ENCODE measurements at places on chromosomes 6 and 20.

DNA sequence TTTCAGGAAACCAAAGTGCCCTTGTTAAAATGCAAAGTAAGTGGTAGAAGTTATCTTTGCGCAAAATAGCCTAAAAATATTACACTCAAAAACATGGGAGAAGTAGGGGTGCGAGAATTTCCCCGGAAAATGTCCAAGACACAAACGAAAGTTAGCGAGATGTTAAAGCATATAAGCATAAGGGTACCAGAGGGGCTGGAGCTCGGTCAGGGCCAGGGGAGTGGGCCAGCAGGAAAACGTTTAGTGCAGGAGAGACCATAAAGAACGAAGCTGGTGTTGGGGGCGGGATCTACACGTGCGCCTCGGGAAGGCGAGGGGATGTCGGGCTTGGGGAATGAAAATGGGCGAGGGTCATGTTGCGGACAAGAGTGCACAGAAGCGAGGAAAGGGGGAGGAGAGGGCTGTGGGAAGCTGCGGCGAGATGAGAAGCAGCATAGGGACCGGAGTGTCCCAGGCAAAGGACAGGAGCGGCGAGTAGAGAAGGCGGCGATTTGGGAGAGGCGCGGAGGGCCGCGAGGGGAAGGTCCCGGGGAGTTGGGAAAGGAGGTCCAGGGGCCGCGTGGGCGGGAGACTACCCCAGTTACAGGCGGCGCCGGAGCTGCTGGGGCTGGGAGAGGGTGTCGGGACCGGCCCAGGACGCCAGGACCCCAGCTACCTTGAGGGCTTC is 600 bp downstream of the XPO5 start:
- DNase-seq = peak; percentile 49

GRCh38 chr20:3797592-3798372 is 1.7 kb downstream of the CDC25B start:
- DNase-seq = no peak

GRCh38 chr20:57964011-57964862 is 254.4 kb upstream of the PMEPA1 start:
- no peak for DNase-seq

- no peak for DNase-seq
These were observed 50.9 kb downstream of the KLHL31 start for GRCh38 chr6:53614676-53615075.

GRCh38 chr6:42428326-42429041 is 23.2 kb downstream of the TRERF1 start:
- DNase-seq = no peak

GRCh38 chr6:116476002-116476678 is 15.0 kb downstream of the CALHM6 start:
- no peak for DNase-seq

DNA sequence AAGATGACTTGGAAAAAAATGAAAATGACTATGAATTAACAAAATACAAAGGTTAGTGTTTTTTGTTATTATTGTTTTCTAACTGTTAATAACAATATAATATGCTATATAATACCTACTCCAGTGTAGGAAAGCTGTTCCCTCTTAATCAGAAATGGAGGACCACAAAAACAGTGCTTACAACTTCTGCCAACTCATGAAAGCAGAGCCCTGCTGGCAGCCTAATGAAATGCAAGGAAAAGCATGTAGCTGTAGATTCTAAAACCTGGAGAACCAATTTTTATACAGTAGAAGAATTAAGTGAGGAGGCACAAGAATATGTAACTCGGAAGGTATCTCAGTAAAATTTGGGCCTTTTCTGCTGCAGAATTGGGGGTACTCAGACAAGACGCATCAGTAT is 29.4 kb downstream of the PHIP start:
- peak; percentile 10 for DNase-seq

- no peak for DNase-seq
These were observed 167.1 kb upstream of the ATXN1 start for GRCh38 chr6:16928387-16928786.

DNA sequence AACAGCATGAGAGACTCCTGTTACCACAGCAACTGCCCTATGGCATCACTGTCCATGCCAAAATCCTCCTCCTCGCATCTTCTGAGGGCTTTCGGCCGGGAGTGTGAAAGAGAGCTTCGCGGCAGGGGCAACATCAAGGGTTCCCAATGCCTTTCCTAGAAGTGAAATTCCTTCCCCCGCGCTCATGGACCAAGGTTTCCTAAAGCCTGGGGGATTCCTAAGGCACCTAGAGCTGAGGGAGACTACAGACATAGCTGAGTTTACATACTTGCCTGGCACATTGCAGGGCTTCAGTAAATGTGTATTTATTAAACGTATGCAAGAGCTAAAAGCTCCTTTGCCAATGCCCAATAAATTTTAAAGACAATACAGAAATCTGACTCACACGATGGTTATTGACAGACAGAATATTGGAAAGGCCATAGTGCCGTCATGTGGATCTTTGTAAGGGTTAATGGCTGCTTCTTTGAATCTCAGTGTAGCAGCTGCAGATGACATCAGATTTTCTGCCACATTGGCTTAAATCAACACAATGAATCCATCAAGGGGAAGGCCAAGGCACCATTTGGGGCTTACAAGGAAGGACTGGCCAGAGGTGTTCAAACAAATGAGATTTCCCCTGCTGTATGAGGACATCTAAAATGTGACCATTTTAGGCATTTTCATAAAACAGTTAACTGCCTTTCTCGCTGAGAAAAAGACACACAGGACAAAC is 281.2 kb upstream of the JARID2 start:
- no peak for DNase-seq

GRCh38 chr6:30879684-30880427 is 4.5 kb upstream of the DDR1 start:
- DNase-seq = no peak

- DNase-seq = peak; percentile 12
These were observed 72.1 kb downstream of the AFDN start for GRCh38 chr6:167898673-167899311.

DNA sequence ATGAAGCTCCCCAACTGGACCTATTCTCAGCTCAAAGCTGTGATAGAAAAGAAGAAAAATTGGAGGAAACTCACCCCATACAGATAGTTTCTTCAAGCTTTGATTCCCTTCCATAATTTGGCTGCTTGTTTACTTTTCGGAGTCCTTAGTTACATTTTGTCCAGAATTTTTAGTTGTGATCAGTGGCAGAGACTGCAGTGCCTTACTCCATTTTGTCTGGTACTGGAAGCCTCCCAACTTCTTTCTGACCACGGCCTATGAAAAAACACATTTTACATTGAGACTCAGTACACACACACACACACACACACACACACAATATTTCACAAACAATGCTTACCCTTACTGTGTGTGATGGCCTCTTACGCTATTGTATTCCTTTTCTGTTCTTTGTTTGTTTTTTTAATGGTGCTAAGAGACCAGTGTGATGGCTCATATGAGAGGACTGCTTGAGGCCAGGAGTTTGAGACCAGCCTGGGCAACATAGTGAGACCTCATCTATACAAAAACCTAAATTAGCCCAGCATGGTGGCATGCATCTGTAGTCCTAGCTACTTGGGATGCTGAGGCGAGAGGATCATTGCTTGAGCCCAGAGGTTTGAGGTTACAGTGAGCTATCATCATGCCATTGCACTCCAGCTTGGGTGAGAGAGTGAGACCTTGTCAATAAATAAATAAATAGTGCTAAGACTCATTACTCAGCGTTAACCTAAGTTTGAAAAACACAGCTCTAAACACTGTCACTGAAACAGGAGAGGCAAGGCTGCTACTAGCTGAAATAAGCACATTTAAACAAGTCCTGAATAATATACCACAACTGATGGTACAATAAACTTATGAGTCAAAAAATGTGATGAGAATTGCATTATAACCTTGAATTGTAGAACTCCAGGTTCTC is 13.8 kb upstream of the RNF8 start:
- DNase-seq = no peak

- DNase-seq = no peak
These were observed 1045.4 kb upstream of the MAP3K7 start for GRCh38 chr6:91632308-91632707.

- no peak for DNase-seq
These were observed 160.9 kb downstream of the FRK start for GRCh38 chr6:115899730-115900282.

GRCh38 chr6:79377888-79378348 is 143.4 kb upstream of the HMGN3 start:
- no peak for DNase-seq

GRCh38 chr20:25273541-25274358 is 25.9 kb downstream of the PYGB start:
- no peak for DNase-seq

- no peak for DNase-seq
These were observed 117.0 kb upstream of the KCNG1 start for GRCh38 chr20:51139891-51140290.

DNA sequence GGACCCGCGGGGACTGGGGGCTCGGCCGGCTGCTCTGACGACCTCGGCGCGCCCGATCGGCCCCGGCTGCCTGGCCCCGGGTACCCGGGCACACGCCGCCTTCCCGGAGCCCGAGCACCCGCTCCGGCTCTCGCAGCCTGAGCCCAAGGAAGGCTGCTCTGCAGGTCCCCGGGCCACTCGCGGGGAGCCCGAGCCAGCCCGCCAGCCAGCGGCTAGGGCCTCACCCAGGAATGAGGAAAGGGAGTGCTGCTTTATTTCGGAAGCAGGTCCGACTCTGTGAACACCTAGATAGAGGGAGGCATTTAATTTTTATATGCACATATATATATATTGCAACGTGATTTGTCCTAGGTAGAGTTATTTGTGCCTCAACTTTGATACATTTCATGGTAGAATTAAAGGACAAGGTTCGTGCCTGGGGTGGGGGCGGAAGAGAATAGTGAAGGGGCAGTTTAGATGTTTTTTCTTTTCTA is 15.5 kb downstream of the FOXA2 start:
- no peak for DNase-seq

GRCh38 chr6:79180052-79180451 is 54.4 kb downstream of the HMGN3 start:
- DNase-seq = no peak

All from HTR-8/SVneo (cell line).